Testis (tissue), 5 donors: ENCODE measurements at places on chromosomes 12 and 14. TPM values are rescaled to one million over a fixed set of nuclear protein-coding genes. Genes with fewer than 3 reads are reported as not detected.
A peak's percentile ranks its signal among the peaks of the same experiment; 100 is the strongest.

The GLS2 gene
- polyA plus RNA-seq = 2.2 TPM

The AICDA gene
- polyA plus RNA-seq = 0.11 TPM

The ACVRL1 gene
- 9.9 TPM for polyA plus RNA-seq

The PRB4 gene
- polyA plus RNA-seq = not detected

The AKAP5 gene
- 0.29 TPM for polyA plus RNA-seq

The USP44 gene
- 52.9 TPM for polyA plus RNA-seq

The DYRK2 gene
- polyA plus RNA-seq = 14.6 TPM

The CEBPE gene
- not detected for polyA plus RNA-seq

The UBC gene
- 2,678 TPM for polyA plus RNA-seq

The SYT1 gene
- polyA plus RNA-seq = 1.1 TPM

The PPP4R3A gene
- 106 TPM for polyA plus RNA-seq

The ADAMTS20 gene
- 0.26 TPM for polyA plus RNA-seq

DNA sequence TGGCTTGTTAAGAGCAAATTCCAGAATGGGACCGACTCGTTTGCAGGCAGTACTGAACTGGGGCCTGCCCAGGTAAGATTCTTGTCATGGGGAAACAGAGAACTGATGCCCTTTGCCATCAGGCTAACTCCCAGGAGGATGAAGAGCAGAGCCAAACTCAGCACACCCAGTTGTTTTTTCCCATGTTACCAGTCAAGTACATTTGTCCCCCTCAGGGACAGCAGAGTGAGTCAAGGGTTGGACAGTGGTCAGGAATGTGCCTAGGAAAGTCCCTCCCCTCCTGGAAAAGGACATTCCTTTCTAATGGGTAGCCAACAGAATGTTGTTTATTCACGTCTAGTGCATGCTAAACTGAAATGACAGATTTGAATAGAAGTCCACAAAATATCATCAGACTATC, 1.6 kb downstream of the ART4 start:
- H3K4me1 ChIP-seq = peaks cover 18% of the 10 kb centered on the region
- no peaks in the 10 kb centered on the region for H3K36me3 ChIP-seq
- no peak for DNase-seq
- H3K27me3 ChIP-seq = no peaks in the 10 kb centered on the region
- H3K27ac ChIP-seq = no peak overlapping the region

GRCh38 chr14:22572562-22573058, 16.4 kb downstream of the DAD1 start:
- H3K4me3 ChIP-seq = no peak overlapping the region
- H3K4me1 ChIP-seq = peaks cover 10% of the 10 kb centered on the region
- no peak for DNase-seq
- no peak overlapping the region for H3K27ac ChIP-seq
- no peaks in the 10 kb centered on the region for H3K36me3 ChIP-seq

DNA sequence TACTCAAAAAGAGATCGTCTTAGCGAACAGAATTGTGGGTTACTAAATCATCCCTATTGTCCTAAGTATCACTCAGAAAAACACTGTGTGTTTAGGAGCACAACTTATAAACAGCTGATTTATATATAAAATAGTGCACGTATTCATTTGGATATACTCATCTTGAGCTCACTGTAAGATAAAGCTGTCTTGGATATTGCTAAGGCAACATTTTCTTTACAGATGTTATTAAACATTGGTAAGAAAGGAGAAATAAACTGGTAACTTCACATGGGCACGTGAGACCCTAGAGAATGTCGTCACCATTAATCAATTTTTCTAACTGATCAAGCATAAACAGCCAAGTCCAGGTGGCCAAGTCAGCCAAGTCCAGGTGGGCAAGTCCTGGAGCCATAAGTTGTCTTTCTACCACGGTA, 1.7 kb downstream of the PAWR start:
- H3K27ac ChIP-seq = peak overlapping the region; percentile 96
- peaks cover 7% of the 10 kb centered on the region for H3K4me1 ChIP-seq
- no peaks in the 10 kb centered on the region for H3K36me3 ChIP-seq
- DNase-seq = no peak
- H3K4me3 ChIP-seq = peak overlapping the region; percentile 99

DNA sequence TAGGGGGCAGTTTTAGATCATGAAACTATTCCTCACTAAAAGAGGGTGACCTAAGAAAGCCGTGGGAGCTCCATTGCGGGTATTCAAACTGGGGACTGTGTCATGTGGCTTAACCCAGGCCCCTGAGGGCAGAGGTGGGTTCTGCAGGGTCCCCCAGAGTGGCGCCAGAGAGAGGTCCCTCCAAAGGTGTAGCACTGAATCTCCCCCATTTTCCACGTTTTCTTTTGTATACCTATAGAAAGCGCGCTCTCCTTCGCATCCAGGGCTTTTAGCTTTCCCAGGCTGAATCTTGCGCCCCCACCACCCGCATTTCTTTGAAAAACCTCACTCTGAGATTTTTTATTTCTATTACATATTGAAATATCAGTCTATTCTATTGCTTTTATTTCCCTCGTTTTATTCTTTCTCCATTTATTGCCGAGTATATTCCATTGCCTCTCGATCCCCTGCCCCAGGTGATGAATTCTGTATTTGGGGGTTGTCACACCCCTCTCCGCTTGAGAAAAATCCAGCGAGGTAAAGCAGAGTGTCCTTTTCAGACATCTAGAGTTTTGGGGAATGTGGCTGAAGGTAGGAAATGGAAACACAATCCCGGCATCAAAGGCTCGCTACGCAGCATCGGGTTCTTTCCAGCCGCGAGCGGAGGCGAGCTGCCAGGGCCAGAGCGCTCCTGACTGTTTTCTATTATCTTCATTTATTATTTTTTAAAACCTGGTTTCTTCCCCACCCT, 870 bp upstream of the HOXC13 start:
- H3K27me3 ChIP-seq = peaks cover 12% of the 10 kb centered on the region
- H3K27ac ChIP-seq = no peak overlapping the region
- DNase-seq = no peak
- no peaks in the 10 kb centered on the region for H3K36me3 ChIP-seq
- no peak overlapping the region for H3K4me3 ChIP-seq
- no peaks in the 10 kb centered on the region for H3K4me1 ChIP-seq

- no peak overlapping the region for H3K4me3 ChIP-seq
- H3K27me3 ChIP-seq = no peaks in the 10 kb centered on the region
- no peaks in the 10 kb centered on the region for H3K36me3 ChIP-seq
- no peak for DNase-seq
- no peak overlapping the region for H3K27ac ChIP-seq
Measured at GRCh38 chr12:69704357-69704756, 5.3 kb upstream of the BEST3 start.

DNA sequence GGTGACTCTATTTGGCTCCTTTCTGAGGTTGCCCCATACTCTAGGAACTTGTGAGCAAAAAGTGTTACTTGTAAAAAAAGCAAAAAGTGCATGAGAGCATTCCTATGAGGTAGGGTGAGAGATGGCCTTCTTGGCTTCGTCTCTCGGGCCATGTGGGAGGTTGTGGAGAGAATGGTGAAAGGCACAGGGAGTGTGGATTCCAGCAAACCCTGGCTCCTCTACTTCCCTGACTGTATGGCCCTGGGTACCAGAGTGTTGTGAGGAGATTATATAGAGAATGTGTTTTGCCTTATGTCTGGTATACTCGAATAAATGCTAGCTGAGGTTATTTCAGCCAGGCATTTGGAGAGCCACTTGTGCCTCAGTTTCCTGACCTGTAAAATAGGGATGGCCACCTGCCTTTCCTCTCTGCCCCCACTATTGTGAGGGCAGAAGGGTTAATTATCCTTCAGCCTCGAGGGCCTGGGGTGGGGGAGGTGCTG, 11.0 kb downstream of the PLEKHG3 start:
- H3K4me1 ChIP-seq = peaks cover 51% of the 10 kb centered on the region
- H3K27me3 ChIP-seq = no peaks in the 10 kb centered on the region
- no peaks in the 10 kb centered on the region for H3K36me3 ChIP-seq
- DNase-seq = no peak

GRCh38 chr12:115343008-115343407, 659.0 kb upstream of the TBX3 start:
- no peaks in the 10 kb centered on the region for H3K36me3 ChIP-seq
- no peak for DNase-seq

DNA sequence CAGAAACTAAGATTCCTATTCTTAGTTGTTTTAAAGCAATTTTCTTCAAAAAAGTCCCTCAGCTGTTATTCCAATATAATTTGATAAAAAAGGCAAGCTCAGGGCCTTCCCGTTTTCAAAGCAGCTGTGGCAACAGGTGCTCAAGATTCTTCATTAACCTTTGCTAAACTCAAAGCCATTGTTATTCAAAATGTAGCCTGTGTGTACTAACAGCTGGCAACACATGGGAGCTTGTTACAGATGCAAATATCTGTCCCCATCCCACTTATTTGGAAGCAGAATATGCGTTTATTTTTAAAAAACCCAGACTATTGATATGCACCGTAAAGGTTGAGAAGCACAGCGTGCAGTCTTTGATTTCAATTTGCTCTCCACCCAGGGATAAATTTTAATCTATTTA, 210.4 kb upstream of the SYT10 start:
- H3K27me3 ChIP-seq = no peaks in the 10 kb centered on the region
- H3K36me3 ChIP-seq = no peaks in the 10 kb centered on the region
- no peaks in the 10 kb centered on the region for H3K4me1 ChIP-seq

DNA sequence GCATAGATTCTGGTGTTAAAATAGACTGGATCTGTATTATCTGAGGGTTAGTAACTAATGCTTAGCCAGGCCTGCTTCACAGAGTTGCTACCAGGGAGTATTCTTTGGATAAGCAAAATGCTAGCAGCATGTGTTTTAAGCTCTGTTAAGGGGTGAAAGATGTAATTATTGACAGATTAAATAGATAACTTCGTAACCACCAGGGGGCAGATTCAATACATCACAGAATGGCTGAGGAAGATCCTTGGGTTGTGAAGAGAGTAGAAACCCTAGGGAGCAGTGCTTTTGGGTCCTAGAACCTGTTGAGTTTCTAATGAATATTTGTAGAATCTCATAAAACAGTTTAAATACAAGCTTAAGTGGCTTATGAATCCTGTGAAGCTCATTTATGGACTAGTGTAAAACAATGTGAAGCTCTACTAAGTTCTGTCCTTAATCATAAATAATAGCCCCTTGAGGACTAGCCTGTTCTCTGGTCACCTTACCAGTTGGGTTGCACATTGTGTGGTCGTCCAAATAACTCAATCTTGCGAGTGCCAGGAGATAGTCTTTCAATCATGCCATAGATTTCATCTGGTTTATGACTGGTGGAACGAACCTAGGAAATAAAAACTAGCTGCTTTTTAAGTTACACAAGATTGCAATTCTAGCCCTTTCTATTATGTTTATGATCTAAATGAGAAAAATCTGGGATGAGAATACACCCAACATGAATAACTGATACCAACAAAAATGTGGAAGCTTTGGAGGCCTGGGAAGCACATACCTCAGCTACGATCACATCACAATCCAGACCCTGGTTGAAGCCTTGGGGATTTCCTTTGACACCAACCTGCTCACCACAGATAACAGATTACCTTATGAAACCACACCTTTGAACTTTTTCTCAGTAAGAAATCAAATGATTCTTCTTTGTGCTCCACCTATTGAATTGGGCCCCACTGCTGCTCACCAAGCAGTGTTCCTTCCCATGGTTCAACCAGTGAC, 12.3 kb downstream of the METTL3 start:
- DNase-seq = no peak
- no peaks in the 10 kb centered on the region for H3K4me1 ChIP-seq
- no peaks in the 10 kb centered on the region for H3K36me3 ChIP-seq
- no peaks in the 10 kb centered on the region for H3K27me3 ChIP-seq
- no peak overlapping the region for H3K4me3 ChIP-seq

DNA sequence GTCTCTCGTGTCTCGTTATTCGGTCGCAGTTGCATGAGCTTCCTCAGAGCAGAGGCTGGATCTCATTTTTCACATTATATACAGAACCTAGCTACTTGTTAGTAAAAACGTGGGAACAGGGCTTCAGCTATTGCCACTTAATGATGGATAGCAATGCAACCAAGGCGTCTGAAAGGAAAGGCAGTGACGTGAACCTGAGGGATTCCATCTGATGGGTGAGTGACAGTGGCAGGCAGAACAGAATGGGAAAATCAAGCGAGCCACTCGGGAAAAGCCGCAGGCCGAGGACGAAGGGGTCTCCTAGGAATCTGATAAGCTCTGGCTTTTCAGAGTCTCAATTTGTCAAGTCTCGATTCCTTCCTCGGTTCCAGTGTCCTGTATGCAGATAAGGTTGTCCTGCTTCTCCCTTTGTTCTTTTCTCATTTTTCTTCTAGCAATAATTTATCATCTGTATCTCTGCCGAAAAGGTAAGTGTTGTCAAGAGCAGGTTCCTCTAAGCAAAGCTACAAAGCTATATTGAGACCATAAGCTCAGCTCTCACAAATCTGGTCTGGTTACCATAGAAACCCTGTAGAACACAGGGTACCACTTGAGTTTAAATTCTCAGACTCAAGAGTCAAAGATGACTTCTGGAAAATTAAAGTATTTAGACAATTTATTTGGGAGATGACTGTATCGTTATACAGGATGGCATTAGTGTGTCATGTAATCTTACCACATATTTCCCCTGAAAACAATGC, 416.6 kb downstream of the GLT1D1 start:
- H3K27ac ChIP-seq = no peak overlapping the region
- no peaks in the 10 kb centered on the region for H3K4me1 ChIP-seq
- H3K27me3 ChIP-seq = no peaks in the 10 kb centered on the region
- no peaks in the 10 kb centered on the region for H3K36me3 ChIP-seq

DNA sequence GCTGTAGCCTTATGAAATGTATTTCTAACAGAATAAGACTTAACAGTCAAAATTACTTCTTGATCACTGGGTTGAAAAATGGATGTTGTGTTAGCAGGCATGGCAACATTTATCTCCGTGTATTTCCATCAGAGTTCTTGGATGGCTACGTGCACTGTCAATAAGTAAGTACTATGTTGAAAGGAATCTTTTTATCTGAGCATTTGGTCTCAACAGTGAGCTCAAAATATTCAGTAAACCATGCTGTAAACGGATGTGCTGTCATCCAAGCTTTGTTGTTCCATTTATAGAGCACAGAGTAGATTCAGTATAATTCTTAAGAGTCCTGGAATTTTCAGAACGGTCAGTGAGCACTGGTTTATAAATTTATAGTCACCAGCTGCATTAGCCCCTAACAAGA, 15.5 kb downstream of the SCAF11 start:
- H3K27me3 ChIP-seq = no peaks in the 10 kb centered on the region
- H3K4me3 ChIP-seq = no peak overlapping the region
- no peak for DNase-seq

DNA sequence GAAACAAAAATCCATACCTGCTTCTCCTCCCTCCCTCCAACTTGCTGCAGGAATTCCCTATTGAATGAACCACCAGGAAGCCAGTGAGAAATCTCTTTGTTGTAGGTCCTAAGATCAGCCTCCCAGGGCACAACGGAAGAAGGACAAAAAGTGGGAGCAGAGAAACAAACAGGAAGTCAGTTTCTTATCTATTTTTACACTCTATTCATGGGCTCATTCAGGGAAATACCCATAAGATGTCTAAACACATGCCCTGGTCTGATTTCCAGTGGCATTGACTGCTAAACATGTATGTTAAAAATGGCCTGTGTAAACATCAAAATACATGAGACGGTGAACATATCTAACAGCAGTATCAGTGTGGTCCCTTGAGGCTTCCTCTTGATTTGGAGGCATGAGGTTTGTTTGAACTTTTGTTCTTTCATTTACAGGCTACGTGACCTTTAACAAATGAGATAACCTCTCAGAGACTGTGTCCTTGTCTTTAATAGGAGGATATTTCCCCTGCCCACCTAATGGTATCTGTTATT, 18.8 kb downstream of the GPR65 start:
- H3K36me3 ChIP-seq = no peaks in the 10 kb centered on the region
- H3K4me1 ChIP-seq = no peaks in the 10 kb centered on the region
- DNase-seq = no peak
- no peak overlapping the region for H3K4me3 ChIP-seq
- H3K27me3 ChIP-seq = no peaks in the 10 kb centered on the region
